Activated T-helper 1 cell treated with anti-CD3 and anti-CD28 coated beads, Interleukin-12 subunit alpha, Interleukin-12 subunit beta, Interleukin-2, Interleukin-4 antibody, amounts not matched to agents 30 ng/mL and 10 ng/mL and 1 ng/mL, durations not matched to agents 14 hours and 24 hours and 36 hours (primary cell): ENCODE measurements at places on chromosomes 1 and 21.

DNA sequence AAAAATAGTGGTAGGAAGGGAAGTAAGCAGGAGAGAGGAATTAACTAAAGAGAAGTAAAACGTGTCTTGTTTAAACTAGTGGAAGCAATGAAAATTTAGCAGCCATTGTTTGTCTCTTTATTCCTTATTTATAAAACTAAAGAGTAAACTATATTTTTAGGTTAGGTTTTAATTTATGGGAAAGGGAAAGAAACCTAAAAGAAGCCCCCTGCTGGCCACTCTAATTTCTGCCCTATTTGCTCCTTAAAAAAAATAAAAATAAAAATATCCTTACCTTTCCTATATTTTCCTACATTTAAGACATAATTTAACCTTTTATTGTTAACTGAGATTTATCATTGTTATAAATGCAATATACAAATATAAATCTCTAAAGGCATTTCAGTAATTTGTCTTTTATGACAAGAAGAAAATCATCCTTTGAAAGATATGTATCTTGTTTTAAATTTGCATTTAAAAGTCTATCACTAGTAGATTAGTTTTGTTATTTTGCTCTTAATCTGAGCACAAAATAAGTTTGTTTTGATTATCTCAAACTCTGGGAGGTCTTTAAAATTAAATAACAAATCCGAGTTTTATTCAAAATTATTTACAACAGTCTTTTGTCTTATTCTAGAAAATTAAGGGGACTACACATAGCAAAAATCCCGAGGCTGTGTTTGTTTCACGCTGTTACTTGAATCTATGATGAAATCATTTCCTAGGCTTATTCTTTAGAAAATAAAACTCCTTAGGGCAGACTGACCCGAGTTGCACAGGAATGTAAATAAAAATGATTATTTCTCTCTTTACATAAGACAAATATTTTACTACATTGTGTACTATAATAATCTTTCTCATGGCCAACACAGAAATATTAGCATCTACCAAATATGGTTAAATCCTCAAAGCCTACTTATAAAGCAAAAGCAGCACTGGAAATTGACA is 201.7 kb downstream of the NRIP1 start:
- DNase-seq = no peak

DNA sequence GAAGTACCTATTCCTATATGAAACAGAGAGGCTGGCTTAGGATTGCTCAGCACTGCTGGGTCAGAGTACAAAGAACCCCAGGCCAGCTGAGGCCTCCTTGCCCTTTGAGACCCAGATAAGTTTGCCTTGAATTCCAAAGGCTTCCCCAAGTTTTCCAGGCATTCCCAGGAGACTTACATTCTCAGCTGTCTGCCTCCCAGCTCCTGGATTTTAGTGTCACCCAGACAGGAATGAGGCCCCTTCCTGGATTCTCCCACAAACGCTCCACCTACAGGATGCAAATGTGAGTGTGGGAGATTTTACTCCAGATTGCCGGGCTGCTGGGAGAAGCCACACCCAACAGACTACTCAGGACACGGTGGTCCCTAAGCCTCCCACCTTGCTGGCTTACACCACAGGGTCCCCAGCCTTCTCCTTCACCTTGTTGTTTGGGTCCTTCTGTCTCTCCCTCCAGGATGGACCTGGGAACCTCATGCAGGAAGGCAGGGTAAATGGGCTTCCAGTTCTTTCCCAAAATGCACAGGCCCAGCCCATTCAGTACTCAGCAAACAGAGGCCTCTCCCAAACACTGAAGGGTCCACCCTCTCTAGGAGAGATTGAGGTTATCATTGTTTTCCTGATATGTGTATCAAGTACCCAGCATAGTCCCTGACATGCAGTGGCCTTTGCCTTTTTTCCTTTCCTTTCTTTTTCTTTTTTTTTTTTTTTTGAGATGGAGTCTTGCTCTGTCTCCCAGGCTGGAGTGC is 10.6 kb downstream of the RHBG start:
- no peak for DNase-seq

DNA sequence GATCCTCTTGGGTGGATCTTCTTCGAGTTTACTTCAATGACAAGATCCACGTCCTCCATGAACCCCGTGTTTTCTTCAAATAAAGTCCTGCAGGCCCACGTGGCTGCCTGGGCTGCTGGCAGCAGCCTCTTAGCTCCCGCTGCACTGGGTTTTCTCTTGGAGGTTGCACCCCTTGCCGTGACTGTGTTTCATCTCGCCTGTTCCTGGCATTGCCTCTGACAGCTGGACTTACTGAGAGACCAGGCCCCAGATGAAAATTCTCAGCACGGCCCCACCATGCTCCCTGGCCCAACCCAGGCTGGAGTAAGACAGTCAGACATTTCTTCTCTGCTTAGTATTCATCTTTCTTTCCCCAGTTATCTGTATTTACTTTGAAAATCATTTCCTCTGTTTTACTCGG is 274.8 kb upstream of the RUNX1 start:
- DNase-seq = no peak

DNA sequence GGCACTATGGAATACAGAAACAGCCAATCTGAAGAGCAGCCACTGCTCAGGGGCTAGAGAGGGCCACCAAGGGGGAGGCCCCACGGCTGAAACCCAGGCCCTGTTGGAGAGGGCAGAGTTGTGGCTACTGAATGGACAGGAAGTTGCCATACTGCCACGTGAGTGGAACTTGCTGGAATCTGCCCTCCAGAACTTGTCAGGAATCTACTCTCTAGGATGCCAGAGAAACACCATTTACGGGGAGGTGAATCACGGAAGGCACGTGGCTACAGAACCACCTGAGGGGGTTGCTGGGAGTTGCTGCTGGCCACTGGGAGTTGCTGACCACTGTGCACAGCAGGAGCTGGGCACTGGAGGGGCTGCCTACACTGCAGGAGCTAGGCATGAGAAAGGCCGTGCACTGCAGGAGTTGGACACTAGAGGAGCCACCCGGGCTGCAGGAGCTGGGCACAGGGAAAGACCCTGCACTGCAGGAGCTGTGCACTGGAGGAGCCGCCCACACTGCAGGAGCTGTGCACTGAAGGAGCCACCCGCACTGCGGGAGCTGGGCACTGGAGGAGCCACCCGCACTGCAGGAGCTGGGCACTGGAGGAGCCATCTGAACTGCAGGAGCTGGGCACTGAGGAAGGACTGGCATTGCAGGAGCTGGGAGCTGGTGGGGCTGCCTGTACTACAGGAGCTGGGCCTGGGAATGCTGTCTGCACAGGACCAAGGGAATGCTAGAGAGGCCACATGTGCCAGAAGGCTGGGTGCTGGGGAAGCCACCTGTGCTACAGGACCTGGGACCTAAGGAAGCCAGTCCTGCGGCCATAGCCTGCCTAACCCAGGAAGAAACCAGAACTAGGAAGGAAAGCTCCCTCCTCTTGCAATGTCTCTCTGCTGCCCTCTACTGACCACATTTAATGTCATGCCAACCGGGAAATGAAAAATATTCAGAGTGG is 343.4 kb downstream of the MATN1 start:
- DNase-seq = peak; percentile 41

- no peak for DNase-seq
Measured at GRCh38 chr1:179177182-179177581, 52.3 kb downstream of the ABL2 start.

- DNase-seq = no peak
Measured at GRCh38 chr1:2208309-2209239, 14.0 kb upstream of the FAAP20 start.

- DNase-seq = no peak
Measured at GRCh38 chr1:50091068-50091467, 17.7 kb upstream of the ELAVL4 start.

DNA sequence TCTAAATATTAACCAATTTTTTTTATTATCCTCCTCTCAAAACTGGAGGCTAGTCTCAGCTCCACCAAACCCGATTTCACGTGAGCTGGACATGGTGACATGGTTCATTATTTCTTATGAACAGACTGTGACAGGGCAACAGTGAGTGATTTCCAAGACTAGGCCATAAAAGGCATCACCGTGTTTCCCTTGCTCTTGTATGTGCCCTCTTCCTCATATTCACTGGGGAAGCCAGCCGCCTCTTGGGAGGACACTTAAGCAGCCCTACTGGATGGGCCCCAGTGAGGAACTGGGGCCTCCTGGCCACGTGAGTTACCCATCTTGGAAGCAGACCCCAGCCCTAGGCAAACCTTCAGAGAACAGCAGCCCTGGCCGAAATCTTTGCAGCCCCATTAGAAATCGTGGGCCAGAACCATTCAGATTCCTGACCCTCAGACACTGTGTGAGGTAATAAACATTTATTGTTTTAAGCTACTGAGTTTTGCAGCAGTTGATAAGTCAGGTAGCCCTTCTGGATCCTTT is 105.0 kb downstream of the GALNT2 start:
- no peak for DNase-seq

- DNase-seq = no peak
Measured at GRCh38 chr1:89780721-89781120, 40.1 kb upstream of the LRRC8D start.

GRCh38 chr21:28916150-28916893 is 76.4 kb downstream of the LTN1 start:
- no peak for DNase-seq
